D721Med (cell line): ENCODE measurements at places on chromosomes 4 and X.

DNA sequence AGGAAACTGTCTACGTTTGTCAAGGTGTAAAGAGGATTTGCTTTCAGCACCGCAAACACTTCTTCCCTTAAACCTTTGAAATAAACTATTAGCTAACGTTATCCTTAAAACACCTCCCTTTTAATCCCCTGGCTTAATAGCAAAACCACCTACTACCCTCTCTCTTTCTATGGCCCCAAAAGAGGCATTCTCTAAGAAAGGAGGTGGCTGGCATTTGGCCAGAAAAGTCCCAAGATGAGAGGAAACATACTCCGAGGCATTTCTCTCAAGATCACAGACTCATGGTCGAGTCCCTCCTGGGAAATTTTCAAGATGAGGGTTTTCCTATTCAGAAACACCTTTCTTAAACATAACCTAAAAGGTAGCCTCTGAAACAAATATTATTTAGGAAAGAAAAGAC is 60.6 kb upstream of the VCX3B start:
- DNase-seq, result no peak

DNA sequence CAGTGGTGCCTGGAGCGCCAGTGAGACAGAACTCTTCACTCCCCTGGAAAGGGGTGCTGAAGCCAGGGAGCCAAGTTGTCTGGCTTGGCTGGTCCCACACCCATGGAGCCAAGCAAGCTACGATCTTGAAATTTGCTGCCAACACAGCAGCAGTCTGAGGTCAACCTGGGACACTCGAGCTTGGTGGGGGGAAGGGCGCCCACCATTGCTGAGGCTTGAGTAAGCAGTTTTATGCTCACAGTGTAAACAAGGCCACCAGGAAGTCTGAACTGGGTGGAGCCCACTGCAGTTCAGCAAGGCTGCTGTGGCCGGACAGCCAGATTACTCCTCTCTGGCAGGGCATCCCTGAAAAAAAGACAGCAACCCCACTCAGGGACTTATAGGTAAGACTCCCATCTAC is 149.5 kb downstream of the EDA2R start:
- no peak for DNase-seq

DNA sequence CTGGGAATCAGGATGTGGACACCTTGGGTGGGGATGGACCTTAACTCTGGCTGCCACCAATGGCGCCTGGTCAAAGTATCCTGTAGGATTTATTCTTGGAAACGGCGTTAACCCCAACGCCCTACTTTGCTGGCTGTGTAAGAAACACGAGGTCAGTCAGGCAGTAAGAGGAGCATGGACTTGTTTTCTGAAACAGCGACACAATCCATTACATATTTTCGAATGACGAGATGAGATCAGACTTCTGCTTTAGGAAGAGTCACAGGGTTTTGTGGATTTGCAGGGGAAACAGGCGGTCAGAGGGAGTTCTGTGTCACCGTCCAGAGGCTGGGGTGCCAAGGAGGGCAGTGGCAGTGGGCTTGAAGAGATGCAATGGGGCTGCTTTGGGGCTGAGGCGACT is 92.2 kb downstream of the TBL1X start:
- no peak for DNase-seq

- DNase-seq, result no peak
These were observed 4.6 kb downstream of the PNMA5 start for GRCh38 chrX:152989292-152989658.

- DNase-seq, result no peak
These were observed 346.9 kb downstream of the BCOR start for GRCh38 chrX:39750848-39751247.

- no peak for DNase-seq
These were observed 506.9 kb upstream of the PCDH10 start for GRCh38 chr4:132642016-132642817.

GRCh38 chr4:55372259-55372658 is 23.5 kb upstream of the TMEM165 start:
- DNase-seq, result no peak

- DNase-seq, result no peak
These were observed 9.5 kb downstream of the GAB1 start for GRCh38 chr4:143346206-143346605.

GRCh38 chr4:83369831-83370639 is 35.4 kb upstream of the HPSE start:
- DNase-seq, result no peak

DNA sequence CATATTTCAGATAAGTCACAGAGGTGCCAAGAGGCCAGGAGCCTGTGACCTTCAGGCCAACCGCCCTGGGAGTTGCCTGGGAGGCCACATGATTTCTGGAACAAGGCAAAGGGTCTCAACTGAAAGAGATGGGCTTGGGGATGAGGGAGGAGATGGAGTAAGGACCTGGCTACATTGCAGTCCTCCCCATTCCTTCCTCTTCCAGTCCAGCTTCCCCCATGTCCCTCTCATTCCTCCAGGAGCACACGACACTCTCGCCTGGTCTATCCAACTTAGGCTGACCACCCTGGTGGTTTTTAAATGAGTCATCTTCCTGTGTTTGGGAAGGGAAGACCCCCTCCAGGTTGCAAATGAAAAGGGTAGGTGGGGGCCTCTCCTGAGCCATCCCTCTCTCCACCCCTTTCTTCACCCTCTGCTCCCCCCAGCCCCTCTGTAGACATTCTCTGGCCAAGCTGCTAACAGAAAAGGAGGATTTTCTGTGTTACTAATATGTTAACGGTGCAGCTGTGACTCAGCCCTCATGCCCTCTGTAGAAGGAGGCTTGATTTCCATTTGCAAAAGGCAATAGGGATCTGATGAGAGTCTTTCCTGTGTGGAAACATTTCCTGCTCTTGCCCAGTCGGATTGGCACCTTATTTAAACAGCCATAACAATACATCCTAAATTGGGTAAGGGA is 79.2 kb downstream of the RTL5 start:
- DNase-seq, result no peak

DNA sequence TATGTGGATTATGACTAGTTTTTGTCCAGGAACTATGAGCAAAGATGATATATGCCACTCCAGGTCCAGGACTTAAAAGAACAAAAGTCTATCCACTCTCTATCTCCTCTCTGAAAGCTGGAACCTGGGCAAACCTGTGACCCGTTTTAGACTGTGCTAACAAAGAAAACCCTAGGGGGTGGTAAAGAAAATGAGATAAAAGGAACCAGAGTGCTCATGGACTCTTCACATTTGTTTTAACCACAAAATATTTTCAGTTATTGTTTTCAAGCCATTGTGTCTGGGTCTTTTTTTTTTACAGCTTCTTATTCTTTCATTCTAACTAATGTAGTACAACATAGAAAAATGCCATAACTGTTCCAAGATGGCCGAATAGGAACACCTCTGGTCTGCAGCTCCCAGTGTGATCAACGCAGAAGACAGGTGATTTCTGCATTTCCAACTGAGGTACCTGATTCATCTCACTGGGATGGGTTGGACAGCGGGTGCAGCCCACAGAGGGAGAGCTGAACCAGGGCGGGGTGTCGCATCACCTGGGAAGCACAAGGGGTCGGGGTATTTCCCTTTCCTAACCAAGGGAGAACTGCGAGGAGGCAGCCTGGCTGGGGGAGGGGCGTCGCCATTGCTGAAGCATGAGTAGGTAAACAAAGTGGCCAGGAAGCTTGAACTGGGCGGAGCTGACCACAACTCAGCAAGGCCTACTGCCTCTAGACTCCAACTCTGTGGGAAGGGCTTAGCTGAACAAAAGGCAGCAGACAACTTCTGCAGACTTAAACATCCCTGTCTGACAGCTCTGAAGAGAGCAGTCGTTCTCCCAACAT is 45.1 kb downstream of the CHM start:
- DNase-seq, result no peak

DNA sequence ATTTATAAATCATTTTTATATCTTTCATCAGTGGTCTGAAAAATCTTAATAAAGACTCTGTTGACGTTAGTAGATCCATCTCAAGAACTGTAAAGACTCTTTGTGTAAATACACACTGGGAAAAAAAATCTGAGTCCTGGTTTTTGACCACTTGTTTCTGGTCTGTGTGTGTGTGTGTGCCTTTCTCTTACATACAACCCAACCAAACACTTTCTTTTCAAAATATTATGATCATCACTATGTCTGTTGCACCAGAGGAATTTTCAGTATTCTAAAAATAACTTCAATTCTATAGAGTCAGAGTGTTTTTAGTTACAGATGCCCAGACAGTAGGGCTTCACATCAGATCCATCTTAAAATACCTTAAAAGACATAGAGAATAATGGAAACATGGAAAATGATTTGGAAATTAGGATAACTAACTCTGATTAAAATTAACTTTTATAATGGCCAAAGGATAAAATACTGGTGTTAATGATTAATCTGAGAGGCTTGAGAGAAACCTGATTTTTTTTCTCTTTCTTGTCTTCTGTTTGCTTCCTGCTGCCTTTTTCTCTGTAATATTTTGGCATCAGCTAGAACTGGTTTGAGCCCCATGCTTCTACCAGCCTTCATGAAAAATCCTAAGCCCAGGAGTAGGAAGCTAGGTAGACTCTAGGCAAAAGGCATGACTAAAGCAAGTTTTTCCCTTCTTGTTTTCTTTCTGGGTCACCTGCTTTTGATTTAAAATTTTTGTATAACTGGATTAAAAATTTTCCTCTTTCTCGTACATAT is 99.7 kb downstream of the ATXN3L start:
- no peak for DNase-seq

GRCh38 chr4:113869743-113870375 is 108.3 kb upstream of the CAMK2D start:
- no peak for DNase-seq

DNA sequence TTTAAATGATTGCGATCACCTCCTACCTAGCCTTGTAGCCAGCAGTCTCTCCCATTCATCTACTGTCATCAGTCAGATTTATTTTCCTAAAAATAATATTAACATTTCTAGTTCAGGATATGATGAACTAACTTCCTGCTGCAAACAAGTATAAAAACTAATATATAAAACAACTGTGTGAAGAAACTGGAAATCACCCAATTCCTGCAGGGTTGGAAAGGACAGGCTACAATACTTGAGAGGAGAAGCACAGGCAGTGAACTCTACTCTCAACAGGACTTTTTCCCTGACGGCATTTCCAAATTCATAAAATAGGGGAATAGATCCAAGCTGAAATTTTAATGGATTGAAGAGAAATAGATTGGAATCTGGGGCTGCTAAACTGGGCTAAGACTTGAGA is 14.2 kb upstream of the BBS12 start:
- DNase-seq, result no peak

- no peak for DNase-seq
These were observed 88.6 kb downstream of the PALLD start for GRCh38 chr4:168585168-168586091.

GRCh38 chr4:8319731-8320385 is 50.3 kb downstream of the HTRA3 start:
- no peak for DNase-seq

DNA sequence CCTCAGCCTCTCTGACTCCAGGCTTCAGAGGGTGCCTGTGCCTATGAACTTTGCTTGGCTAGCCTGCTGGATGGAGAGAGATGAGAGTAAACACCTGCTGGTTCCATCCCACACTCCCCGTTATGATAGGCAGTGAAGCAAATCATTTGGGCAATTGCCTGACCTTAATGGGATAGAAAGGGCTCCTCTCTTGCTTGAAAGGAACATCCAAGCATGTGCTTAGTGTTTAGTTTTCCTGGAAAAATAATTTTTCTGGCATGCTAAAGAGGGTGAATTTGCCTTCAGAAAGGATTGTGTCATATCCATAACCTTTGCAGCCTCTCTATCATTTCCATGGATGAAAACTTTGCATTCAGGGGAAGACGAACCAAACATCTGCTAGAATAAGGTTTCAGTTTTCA is 10.8 kb downstream of the PLAC1 start:
- no peak for DNase-seq

DNA sequence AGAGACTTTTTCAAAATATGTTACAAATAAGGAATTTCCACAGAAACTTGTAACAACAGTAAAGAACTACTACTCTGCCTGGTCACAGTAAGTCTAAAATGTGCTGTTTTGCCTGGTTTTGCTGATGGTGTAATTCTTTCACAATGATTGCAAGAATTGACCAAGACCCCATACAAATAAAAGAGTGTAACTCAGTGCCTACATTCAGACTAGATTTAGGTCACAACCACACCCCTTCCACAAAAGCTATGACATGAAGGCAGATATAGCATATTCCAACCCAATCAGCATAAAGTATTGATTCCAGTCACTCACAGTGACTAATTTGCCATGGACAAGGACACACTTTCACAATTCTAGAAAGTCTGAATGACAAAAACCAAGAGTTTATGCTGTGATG is 53.7 kb upstream of the TMPRSS11F start:
- DNase-seq, result no peak

GRCh38 chr4:11286533-11286932 is 142.2 kb downstream of the HS3ST1 start:
- DNase-seq, result no peak

DNA sequence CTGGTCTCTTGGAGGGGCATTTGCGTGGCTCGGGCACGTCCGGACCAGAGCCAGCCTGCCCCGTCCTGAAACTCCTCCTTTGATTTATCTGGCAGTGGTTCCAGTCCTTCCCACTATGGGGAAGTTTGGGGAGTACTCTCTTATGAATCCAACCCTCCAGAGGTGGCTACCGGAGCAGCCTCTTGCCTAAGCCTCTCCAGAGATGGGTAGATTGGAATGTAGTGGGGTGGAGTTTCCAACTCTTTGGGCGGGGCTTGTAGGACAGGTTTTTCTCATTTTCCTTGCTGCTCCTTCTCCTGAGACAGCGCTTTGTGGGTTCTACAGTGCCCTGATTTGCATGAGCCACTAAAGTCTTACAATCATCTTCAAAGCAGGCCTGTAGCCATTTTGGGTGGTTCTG is 60.1 kb upstream of the XAGE1B start:
- no peak for DNase-seq

DNA sequence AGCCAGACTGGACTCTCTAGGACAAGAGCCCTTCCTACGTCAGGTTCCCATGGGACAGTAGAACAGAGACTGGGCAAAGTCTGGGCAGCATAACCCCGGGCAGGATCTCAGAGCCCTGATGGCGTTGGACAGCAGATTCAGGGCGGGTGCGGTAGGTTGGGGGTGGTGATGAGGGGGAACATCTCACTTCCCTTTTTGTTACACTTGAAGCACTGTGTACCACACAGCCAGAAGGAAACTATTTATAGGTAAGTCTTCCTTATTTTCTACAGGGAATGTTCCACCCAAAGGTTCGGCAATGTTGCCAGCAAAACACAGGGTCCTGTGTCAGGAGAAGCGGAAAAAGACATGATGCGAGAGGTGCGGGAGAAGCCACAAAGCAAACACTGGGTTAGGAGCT is 54.3 kb downstream of the TSC22D3 start:
- DNase-seq, result no peak

- DNase-seq, result no peak
These were observed 356.2 kb downstream of the HS3ST1 start for GRCh38 chr4:11072463-11072862.

DNA sequence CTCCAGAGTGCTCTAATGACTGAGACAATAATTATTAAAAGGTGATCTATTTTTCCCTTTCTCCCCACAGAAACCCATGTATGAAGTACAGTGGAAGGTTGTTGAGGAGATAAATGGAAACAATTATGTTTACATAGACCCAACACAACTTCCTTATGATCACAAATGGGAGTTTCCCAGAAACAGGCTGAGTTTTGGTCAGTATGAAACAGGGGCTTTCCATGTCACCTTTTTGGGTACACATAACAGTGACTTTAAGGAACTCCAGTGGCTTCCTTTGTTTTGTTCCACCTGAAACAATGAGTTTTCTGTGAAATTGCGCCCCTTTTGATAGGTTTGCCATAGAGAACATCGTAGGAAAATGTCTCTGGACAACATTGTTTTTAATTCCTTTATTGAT is 69.6 kb downstream of the KIT start:
- no peak for DNase-seq

GRCh38 chr4:107740950-107741701 is 21.1 kb upstream of the PAPSS1 start:
- no peak for DNase-seq

GRCh38 chr4:123555233-123555806 is 158.7 kb downstream of the SPRY1 start:
- no peak for DNase-seq
